Neural cell (in vitro differentiated cells): ENCODE measurements at places on chromosomes 1 and 21. TPM values are rescaled to one million over a fixed set of nuclear protein-coding genes. Genes with fewer than 3 reads are reported as not detected.

Gene RAP1GAP
- polyA plus RNA-seq: 9.8 and 13.0 TPM in 2 replicates

Gene UQCRHL
- 3.9 and 6.1 TPM in 2 replicates for polyA plus RNA-seq

Gene FCRL4
- not detected in 2 replicates for polyA plus RNA-seq

Gene LTN1
- 55.7 and 62.1 TPM in 2 replicates for polyA plus RNA-seq

Gene INKA2
- polyA plus RNA-seq: 0.77 and 0.84 TPM in 2 replicates

Gene ERICH3
- polyA plus RNA-seq: 0.27 TPM in 1 of 2 replicates, not detected in the other

Gene FAM76A
- 11.1 and 14.5 TPM in 2 replicates for polyA plus RNA-seq

Gene APCS
- polyA plus RNA-seq: not detected in 2 replicates

Gene CADM3
- polyA plus RNA-seq: 81.7 and 91.2 TPM in 2 replicates

Gene DMBX1
- polyA plus RNA-seq: 0.28 TPM in 1 of 2 replicates, not detected in the other
